ENCODE measurements at places on chromosomes 7 and 10.

DNA sequence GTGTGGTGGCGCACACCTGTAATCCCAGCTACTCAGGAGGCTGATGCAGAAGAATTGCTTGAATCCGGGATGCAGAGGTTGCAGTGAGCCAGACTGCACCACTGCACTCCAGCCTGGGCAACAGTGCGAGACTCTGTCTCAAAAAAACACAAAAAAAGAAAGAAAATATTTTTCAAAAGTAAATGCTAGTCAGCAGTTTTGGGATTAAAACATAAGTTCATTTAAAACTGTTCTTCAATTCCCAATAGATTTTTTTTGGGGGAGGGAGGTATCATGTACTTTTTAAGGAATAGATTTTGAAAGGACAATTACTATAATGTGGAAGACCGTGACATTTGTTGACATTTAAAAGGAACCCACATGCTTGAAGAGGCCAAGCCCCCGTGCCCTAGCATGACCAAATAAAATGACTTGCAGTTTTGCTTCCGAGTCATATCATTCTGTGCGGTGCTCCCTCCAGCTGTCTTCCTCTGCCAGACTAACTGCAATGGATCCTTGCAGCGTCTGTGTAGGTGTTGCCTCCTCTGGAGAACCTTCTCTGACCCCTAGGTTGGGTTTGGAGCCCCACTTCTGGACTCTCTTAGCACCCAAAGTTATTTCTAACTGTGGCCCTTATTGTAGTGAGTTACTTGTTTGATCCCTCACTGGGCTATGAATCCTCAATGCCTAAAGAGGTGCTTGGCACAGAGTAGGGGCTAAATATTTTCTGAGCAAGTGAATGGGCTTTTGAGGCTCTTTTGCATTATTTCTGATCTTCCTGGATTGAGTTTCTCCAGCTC lies 17.4 kb upstream of the HPS1 start:
- no peak for DNase-seq

DNA sequence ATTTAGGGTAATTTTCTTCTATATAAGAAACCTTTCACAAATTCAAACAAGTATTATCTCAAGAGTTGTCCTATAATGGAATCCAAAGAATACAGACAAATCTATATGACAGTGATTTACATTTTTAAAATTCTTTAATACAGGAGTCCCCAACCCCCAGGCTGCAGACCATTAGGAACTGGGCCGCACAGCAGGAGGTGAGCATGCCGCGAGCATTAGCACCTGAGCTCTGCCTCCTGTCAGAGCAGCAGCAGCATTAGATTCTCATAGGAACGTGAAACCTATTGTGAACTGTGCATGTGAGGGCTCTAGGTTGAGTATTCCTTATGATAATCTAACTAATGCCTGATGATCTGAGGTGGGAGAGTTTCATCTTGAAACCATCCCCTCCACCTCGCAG lies 37.7 kb downstream of the SNX13 start:
- no peak for DNase-seq

DNA sequence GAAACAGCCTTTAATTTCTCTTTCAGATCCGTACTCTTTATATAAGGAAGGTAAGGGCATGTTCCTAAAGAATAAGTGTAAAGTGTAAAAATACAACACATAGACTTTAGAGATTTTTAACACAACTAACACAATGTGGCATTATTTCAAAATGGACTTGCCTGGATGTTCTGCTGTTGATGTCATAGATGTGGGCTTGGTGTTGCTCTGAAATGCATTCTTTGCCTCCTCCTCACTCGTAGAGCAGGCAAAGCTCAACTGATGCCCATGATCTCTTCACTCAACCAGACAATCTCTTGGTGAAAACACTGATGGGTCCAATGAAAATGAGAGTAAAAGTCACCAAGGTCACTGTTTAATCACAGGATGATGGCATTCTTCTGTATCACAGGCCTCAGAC lies 174.2 kb upstream of the TCERG1L start:
- no peak for DNase-seq

- no peak for DNase-seq
Observed at GRCh38 chr10:5343561-5343960, 21.2 kb upstream of the UCN3 start.

- no peak for DNase-seq
Observed at GRCh38 chr7:107076781-107077698, 32.5 kb downstream of the PRKAR2B start.

- no peak for DNase-seq
Observed at GRCh38 chr10:113121153-113121552, 171.1 kb downstream of the TCF7L2 start.

DNA sequence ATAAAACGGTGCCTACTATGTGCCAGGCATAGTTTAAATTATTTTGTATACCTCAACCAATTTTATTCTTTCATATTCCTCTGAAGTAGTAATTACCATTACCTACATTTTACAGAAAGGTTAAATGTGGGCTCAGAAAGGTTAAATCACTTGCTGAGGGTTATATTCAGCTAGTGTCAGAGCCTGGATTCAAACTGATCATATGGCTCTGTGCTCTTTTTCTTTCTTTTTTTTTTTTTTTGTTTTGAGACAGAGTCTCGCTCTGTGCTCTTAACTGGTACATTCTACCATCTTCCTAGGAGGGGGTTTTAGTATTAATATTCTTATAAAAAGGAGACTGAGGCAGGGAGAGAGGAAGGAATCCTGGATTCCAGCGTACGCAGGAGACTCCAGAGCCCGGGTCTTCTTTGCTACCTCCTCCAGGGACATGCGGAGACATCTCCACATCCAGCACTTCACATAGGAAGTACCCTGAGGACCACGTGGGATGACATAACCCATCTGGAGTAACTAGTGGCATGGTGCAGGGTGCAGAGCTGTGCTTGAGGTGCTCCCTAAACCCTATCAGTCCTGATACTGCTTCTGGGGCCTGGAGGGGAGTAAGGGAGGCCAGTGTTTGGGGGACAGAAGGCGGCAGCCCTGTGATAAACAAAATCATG lies 29.6 kb upstream of the ATXN7L1 start:
- no peak for DNase-seq

GRCh38 chr7:144019457-144019856 lies 19.3 kb downstream of the OR6B1 start:
- DNase-seq, result peak; percentile 59

- DNase-seq, result peak; percentile 92
Observed at GRCh38 chr7:47539398-47540052, 42.4 kb downstream of the TNS3 start.

DNA sequence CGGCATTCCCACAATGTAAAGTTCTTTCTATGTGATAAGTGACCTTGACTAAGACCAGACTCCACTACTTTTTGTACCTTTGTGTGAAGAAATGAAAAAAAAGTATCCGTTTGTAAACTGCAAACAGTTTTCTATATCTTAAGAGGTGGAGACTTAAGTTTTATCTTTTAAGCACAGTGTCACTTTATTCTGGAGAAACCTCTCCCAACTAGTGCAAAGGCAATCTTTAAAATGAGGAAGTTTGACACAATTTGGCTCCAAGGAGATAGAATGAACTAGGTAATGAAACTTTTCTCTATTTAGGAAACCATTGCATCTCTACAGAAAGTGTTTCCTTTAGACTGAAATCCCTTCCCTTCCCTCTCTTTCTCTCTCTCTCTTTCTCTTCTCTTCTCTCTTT lies 122.9 kb downstream of the SAMD9 start:
- DNase-seq, result no peak

GRCh38 chr7:48140001-48140681 lies 31.1 kb upstream of the ABCA13 start:
- no peak for DNase-seq

GRCh38 chr10:112873541-112873940 lies 76.5 kb upstream of the TCF7L2 start:
- no peak for DNase-seq

GRCh38 chr10:110499796-110500514 lies 2.2 kb downstream of the DUSP5 start:
- no peak for DNase-seq

- DNase-seq, result no peak
Observed at GRCh38 chr10:106780632-106781031, 383.9 kb downstream of the SORCS1 start.

- DNase-seq, result peak; percentile 34
Observed at GRCh38 chr7:94295850-94296249, 98.8 kb upstream of the COL1A2 start.

GRCh38 chr7:144822223-144822622 lies 13.6 kb downstream of the TPK1 start:
- DNase-seq, result no peak

DNA sequence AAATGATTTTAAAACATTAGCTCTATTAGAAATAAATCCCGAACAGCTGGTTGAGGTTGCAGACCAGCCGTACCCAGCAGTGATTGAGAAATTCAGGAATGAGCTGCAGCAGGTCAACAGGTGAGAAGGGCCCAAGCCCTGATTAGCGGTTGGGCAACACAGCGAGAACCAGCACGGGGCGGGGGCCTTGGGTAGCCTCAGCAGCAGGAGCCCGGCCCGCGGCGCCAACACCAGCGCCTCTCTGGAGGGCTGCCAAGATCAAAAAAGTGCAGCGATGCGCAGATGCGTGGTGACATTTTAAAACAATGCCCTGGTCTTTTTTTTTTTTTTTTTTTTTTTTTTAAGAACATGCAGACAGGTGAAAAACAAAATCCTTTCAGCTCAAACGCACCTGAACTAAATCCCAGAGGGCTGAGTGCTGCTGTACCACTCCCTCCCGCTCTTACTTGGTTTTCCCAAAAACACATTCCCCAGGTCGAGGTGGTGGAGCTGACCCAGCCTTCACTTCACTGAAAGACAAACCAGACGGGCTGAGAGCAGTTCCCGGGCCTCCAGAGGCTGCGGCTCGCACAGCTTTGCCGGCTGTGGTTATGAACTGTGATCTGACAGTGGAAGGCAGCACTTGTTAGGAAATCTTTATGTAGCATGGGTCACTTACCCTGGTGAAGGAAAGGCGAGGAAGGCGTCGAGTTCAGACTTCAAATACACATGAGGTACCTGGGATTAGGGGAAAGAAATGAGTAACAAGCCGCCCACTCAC lies 579.4 kb downstream of the SDK1 start:
- DNase-seq, result no peak

DNA sequence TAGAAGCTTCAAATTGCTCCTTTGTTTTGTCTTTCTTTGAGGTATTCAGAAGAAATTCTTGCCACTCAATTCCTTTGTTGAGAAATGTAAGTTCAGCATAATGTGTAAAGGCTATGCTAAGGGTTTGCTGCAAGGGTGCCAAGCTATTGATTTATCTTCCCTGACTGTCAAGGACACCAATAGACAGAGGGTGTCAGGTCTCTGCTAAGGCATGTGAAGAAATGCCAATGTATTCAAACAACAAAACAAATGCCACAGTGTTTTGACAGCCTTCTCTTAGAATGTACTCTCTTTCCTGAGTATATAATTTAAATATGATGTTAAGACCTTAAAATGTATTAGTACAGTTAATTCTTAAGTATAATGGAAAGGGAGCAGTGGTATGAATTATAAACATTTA lies 62.4 kb downstream of the LRGUK start:
- DNase-seq, result no peak

DNA sequence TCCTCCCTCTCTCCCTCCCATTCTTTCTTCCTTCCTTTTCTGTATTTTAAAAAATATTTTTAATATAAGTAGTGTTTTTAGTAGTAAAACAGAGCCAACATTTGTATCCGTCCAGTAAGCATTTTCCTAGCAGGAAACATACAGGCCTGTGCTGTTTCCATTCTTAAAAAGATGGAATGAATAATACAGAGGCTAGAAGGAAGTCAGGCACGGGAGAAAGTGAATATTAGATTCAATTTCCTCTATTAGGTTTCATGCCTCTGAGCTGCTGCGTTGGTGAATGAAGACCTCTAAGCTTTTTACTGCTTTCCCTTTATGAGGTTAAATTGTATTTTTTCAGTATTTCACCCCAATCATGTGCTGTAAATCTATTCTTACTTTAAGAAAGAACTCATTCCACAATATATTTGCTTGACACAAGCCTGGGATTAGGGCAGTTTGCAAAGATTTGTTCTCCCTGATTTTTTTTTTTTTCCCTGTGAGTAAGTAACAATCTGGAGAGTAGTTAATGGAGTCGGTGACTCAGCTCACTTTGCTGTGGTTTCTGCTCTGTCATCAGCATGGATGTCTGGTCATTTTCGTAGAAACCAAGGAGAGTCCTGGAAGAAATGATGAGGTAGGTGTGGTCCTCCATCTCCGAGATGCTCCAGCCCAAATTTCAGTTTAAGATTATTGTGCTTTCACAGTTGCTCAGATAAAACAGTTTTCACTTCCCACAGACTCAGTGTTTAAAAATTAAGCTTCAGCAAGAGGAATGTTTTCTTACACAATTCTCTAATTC lies 76.1 kb upstream of the PITRM1 start:
- peak; percentile 84 for DNase-seq

DNA sequence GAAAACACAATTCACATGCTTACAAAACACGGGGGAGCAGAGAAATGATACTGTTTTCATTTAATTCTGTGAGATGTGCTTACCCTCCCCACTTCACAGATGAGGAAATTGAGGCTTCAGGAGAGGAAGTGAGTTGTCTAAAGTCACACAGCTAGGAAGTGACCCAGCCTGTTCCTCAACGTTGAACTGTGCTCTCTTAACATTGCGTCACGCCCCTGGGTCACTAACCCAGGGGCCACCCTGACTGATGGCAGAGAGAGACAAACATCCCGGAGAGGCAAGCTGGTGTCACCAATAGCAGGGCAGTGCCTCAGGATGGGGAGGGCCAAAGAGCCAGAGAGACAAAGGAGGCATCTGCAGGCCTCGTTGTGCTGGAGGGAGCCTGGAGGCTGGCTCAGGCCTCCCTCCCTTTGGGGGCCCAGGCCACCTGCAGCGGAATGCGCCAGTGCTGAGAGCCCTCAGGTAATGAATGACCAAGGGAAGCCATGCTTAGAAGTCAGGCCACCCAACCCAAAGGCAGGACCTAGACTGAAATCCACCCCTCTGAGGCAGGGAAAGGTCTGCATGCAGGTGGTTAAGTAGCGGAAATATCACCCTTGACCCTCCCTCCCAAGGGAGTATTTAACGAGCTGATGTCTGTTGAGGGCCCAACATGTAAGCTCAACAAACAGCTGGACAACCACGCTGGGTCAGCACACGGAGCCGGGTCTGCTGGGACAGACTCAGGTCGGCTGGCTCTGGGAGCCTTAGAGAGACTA lies 81.3 kb downstream of the C10orf105 start:
- no peak for DNase-seq

DNA sequence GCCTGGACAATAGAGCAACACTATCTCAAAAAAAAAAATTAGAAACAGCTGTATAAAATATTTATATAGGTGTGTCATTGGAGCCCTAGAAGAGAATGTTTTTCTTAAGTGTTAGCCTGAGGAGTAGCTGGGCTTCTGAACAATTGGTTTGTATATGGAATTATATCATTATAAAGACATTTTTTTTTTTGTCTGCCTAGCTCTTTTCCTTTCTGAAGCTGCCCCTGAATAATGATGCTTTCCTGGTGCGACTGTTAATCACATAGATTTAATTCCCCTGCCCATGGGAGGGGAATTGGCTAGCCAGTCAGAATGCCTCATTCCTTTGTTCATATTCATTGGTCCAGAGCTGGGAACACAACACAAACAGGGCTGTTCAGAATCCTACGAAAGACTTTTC lies 13.9 kb upstream of the ABCC2 start:
- DNase-seq, result no peak

GRCh38 chr10:35876248-35876647 lies 234.2 kb upstream of the FZD8 start:
- peak; percentile 80 for DNase-seq

All from RCC 7860 (cell line).